ENCODE measurements at places on chromosomes 5 and 9.

DNA sequence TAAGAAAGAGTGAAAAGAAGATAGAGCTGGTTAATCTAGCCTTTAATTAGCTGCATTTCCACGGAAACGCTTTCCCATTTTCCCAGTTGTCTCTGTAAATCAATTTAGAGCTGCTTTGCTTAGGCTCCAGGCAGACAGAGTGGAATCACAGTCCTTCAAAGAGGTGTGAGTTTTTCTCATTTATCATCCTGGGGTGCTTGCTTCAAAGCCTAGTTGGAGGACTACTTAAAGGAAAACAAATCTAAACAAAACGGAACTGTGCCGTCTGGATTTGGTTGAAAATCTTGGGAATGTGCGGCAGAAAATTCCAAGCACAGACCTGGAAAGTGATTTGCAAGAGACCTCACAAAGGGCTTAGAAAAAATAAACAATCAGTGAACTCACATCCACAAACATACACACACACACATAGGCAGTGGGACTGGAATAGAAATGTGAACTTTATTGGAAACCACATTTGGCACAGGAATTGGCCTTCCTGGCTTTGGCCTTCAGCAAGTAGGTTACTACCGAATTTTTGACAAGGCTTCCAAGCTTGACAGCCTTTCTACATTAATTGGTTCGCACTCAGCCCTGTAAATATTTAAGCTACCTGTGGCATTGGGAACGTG is 235.2 kb upstream of the SLC24A2 start:
- no peak for DNase-seq

GRCh38 chr5:138543730-138544104 is 681 bp upstream of the ETF1 start:
- DNase-seq, result no peak

DNA sequence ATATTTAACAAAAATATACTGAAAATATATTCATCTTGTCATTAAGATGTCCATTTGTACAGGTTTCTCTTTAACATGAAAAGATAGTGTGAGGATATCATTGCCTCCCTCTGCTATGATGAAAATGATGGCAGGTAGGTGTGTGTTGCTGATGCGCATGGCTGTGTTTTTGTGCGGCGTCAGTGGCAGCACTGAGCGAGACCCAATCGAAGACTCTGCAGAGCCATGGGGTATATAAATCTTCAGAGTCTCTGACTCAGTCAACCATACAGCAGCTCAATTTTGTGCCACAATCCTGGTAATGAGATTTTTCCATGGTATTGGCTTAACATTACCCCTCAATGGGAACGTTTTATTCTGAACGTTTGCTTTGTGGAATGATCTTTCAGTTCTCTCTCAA is 153.5 kb upstream of the IQGAP2 start:
- no peak for DNase-seq

- DNase-seq, result no peak
These were observed 1.8 kb downstream of the BNC2 start for GRCh38 chr9:16868701-16869100.

DNA sequence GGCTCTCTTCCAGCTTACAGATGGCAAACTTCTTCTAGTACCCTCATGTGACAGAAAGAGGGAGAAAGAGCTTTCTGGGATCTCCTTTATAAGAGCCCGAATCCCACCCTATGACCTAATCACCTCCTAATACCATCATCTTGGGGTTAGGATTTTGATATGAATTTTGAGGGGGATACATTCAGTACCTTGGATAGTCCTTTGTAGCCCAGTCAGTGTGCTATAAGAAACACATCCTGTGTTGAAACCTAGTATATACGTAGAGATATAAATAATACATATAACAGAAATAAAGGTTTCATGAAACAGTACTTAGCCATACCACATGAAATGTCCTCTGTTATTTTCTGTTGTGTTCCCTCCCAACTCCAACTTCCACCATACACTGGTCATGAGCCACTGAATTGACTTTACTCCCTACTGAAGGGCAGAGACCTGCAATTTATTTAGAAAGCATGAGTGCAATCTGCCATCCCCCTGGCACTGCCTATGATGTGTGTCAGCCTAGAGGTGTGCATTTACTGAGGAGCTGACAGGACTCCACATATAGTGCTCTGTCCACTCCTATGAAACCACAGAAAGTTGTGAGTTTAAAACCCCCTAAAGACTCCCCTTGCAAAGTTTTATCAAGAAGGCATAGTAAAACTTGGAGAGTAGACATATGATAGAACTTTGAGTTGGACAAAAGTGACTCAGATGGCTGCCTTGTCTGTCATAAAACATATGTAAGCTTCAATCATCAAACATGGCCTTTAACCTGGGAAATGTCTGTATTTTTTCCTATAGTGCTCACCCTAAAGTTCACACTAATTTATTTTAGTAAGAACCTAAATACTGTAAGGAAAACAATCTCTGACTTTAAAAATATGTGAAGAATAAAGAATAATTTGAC is 12.8 kb downstream of the PIP5K1B start:
- no peak for DNase-seq

Measured in activated naive CD4-positive, alpha-beta T cell treated with Interleukin-2 at 50 U/mL for 16 hours (primary cell).